ENCODE measurements at places on chromosomes 16 and 17.

- no peak for DNase-seq
Measured at GRCh38 chr17:81483085-81483861, 29.3 kb downstream of the ACTG1 start.

GRCh38 chr17:80220054-80220735 is at the start of the genes SGSH and SLC26A11:
Gene SGSH, minus strand, starts transcription at chr17:80220333. Its CDS starts 20 bp downstream, at chr17:80220313.
Gene SLC26A11, plus strand, starts transcription at chr17:80220427. Its CDS starts 1,134 bp downstream, at chr17:80221561.
- DNase-seq = peak; percentile 82

- no peak for DNase-seq
Measured at GRCh38 chr17:28046034-28046825, 3.8 kb downstream of the NLK start.

GRCh38 chr16:25875956-25876598 is 184.3 kb downstream of the HS3ST4 start:
- DNase-seq = no peak

DNA sequence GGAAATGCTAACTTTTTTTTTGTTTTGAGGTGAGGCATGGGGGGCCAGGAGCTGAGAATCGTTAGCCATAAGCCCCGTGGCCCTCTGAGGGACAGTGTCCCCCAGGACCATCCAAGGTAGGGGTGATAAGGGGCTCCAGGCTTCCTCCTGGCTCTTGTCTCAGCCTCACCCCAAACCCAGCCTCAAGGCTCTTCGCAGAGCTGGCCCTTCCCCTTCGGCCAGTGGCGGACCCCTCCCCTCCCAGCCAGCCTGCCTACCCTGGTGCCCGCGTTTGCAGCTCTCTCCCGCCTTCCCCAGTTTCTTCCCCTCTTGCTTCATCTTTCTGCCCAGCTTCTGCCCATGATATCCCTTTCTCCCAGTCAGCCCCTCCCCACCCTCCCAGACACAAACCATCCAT is 22.7 kb upstream of the ATP2A3 start:
- DNase-seq = no peak

GRCh38 chr16:85046931-85047866 is 19.6 kb downstream of the KIAA0513 start:
- no peak for DNase-seq

DNA sequence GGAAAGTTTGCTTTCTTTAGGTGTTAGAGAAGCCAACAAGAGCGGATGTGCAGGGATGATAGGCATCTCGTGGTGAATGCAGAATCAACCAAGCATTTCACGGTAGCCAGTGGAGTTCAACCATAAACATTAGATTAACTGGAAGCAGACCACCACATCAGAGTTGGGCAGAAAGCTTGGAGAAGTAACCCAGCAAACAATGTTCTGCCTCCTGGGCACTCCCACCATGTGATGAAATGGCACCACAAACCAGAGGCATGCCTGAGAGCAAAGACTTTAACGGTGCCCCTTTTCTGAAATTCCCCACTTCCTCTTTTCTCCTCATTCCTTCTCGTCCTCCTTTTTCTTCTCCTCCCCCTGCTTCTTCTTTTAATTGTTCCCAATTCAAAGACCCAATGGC is 193.5 kb upstream of the ANKFN1 start:
- DNase-seq = no peak

GRCh38 chr16:1613728-1614455 is 1.7 kb downstream of the CRAMP1 start:
- peak; percentile 30 for DNase-seq

DNA sequence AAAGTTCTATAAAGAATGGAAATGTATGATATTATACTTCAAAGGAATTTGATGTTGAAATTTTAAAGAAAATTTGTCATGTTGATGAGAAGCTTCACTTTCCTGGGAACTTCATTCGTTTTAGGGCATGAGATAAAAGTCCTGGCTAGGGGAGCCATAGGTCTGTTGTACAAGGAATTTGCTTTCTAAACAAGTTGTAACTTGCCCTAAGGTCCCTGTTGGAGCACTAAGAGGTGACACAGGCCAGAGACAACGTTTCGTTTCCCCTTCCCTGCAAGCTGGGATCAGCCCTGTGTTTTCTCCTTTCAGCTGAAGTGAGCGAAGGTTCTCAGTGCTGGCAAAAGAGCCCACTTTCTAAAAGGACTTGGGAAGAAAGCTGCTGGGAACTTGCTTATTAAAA is 16.6 kb downstream of the PLD6 start:
- DNase-seq = no peak

DNA sequence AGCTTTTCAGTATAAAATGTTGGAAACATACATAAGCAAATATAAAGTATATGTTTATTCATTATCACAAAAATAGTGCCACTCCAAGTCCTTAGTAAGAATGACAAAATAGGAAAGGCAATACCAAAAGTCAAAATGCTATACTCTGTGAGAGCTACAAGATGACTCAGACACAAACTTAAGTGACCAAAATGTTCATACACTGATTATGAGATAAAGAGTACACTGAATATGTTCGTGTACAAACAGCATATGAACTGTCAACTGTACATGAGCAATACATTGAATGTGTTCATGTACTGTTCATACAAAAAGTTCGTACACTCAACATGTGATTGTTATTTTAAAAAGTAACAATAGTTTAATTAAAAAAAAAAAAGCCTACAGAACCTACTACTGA is 103.3 kb downstream of the CA4 start:
- no peak for DNase-seq

DNA sequence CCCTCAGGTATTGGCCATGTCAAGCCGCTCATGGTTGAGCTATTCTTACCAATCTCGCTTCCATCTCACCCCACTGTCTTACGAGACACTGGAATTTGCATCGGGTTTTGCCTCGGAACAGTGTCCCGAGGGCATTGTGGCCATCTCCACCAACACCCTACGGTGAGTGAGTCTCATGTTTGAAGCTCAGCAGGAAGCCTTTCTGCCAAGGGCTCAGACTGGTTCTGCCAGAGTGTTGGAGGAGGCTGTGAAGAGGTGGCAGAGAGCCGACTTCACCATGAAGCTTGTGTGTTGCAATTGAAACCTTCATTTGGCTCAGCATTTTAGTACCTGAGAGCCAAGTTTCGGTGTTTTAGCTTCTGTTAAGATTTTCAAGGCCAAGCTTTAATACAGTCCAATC is 38.0 kb downstream of the SF3B3 start:
- no peak for DNase-seq

- DNase-seq = no peak
Measured at GRCh38 chr16:49499869-49500610, 126.4 kb downstream of the C16orf78 start.

- no peak for DNase-seq
Measured at GRCh38 chr16:11101695-11102522, 154.1 kb downstream of the SOCS1 start.

DNA sequence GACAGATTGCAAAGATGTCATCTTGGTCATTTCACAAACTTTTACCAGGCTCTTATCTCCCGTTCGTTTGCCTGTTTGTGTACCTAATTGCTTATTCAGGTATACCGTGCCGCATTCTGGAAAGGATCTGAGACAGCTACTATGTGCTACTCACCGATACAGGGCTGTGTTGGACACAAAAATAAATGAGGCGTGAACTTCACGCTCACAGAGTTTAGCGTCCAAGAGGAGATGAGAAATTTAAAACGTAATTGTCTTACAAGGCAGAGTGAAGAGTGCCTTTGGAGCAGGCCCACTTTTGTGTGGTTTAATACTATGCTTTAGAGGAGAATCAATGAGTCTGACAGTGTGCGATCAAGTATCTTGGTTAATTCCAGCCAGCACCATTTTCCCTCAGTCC is 26.7 kb downstream of the MAF start:
- no peak for DNase-seq

- no peak for DNase-seq
Measured at GRCh38 chr17:8393470-8394231, 4.0 kb downstream of the RNF222 start.
